ENCODE measurements at places on chromosomes 3 and 15.

DNA sequence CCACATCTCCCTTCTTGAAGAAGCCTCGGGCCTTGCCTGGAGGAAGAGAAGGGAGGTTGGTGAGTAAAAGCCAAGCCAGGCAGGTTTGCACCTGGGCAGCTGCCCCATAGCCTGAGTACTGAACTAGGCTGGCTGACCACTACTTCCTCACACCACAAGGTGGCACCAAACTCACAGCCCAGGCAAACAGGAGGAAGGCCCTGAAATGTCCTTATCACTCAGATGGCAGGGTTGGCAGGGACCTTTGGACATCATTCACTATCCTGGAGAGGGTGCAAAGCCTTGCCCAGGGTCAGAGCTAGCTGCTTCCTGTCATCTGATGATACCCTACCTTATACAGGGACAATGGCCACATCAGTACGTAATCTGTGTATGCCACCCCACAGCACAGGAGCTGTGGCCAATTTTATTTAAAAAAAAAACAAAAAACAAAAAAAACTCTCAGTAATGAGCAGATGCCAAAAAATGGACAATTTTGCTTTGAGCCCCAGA is 2.2 kb upstream of the GRAMD2A start:
- peak; percentile 76 for DNase-seq

- DNase-seq = peak; percentile 34
Observed at GRCh38 chr3:113018536-113019181, 27.9 kb downstream of the GTPBP8 start.

DNA sequence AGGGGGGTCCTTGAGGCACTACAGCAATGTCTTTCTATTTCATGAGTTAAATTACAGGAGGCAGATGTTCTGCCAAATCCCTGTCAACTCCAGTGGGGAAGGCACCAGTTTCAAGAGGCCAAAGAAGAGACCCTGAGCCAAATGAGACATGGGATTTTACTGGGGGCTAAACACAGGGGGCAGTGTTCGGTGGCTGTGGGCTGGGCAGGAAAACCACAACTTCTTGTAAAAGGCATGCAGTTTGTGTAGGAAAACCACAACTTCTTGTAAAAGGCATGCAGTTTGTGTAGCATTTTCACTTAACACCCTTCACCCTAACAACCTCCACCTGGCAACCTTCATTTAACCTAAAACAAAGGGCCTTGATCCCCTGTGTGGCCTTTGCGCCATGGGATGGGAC is 61.0 kb downstream of the POLR2M start:
- peak; percentile 61 for DNase-seq

DNA sequence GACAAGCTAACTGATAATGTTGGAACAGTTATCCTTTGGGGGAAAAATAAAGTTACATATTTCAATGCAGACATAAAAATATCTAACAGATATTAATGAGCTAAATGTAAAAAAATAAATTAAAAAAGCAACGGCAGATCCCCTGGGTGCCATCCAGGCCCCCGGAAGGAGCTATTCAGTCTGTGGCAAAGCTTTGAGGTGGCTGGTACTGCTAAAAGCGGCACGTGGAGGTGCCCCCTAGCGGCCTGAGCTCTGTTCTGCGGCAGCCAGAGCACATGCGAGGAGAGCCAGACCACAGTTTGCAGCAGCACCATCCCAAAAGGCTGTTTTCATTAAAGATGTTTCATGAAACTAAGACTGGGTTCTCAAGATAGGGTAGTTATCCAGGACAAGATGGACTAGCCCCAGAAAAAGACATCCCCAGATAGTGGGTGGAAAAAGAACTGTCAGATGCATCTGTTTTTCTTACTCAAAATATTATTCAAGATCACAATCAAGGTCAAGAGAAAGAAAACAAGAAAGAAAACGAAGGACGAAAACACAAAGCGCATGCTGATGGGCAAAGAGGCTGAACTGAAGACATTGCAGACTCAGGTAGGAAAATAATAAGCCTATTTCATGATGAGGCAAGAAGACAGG is 18.7 kb downstream of the AP3S2 start:
- DNase-seq = peak; percentile 88

DNA sequence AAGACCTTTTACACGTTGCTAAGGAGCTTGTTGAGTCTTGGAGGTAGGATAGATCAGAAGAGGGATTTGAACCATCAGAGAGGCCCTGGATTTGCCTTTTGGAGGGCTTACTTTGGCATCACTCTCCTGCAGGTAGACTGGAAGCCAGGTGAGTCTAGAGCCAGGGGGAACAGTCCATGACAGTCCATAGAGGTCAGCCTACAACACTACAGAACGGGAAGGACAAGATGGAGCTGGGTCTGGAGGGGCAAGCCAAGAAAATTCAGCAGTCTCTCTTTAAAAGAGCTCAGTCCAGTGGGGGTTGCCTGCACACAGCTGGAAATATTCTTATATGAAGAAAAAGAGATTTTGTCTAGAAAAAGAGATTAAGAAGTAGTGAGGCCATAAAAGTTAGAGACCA is 60.7 kb downstream of the HHLA2 start:
- DNase-seq = no peak

- peak; percentile 60 for DNase-seq
Observed at GRCh38 chr3:72848703-72849081, 447 bp upstream of the SHQ1 start.

Data from NB4 (cell line).